ENCODE measurements at places on chromosomes 12 and 14.

DNA sequence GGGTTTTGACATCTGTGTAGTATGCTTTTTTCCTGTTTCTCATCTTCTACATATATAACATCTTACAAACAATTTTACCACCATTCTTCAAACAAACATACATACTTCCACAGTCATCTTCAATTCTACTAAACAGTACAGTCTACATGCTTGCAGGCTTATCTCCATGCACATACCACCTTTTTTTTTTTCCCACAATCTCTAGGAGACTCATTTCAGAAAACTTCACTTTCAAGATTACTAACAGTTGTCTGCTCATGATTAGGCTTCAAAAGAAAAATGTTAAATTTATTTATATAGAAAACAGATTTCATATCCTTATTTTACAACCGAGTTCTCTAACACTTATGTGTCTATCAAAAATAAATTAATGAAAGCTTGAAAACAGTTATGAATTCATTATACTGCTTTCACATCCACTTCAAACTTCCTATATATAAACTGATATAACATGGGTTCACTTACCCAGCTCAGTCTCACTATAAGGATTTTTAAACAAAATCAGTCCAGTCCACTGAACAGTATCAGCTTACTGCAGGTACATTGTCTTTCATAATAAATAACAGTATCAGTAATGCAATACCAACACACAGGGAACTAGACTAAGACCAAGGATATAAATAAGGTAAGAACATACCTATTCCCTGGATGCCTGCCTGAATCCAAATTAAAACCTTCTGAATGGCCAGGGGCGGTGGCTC is 42.5 kb downstream of the LRP6 start:
- DNase-seq, result no peak

- no peak for DNase-seq
Observed at GRCh38 chr14:24798911-24799462, 165.0 kb upstream of the GZMB start.

DNA sequence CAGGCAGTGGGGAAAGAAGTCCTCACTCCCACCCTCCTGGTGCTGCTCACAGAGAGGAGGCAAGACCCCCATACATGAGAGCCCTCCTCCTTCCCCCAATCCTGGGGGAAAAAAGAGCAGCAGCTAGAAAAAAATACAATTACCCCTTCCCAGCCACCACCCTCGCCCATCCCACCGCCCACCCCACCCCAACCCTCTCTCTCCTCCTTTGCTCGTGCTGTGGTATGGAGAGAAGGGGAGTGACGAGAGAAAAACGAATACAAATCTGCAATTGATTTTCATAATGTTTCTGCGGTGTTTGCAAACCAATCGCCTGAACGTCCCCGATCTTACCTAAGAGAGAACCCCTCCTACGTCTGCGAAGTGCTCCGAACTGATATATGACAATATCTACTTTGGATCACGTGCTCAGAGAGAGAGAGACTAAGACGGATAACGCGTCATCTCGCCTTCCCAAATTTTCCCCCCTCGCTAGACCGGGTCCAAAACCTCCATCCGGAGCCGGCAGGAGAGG is at the start of gene HOXC11:
Gene HOXC11, plus strand, starts transcription at position 405 of the 514 bp plus-strand sequence. CDS start 116 bp downstream, outside the sequence.
- DNase-seq, result no peak

DNA sequence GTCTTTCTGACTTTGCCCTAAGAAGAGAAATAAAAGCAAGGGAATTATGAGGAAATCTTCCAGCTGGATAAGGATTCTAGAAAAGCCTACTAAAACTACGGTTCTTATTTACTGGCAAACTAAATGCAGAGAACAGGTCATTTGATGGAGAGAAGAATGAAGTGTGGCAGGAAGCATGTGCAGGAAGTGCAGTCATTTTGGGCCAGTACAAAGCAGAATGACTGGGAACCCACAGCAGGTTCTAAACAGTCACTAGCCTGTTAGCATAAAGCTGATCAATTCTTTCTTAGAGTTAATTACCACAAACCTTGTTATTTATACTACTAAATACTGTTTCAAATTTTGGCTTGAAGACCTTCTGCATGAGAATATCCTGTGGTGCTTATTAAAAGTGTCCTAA is 36.7 kb downstream of the CFAP54 start:
- DNase-seq, result no peak

- no peak for DNase-seq
Observed at GRCh38 chr12:126545411-126545810, 1480.2 kb downstream of the AACS start.

- DNase-seq, result no peak
Observed at GRCh38 chr12:112347581-112347982, 34.6 kb downstream of the HECTD4 start.

- no peak for DNase-seq
Observed at GRCh38 chr14:34931206-34931605, 51.6 kb upstream of the SRP54 start.

GRCh38 chr12:112862636-112863290 is 44.0 kb upstream of the OAS1 start:
- no peak for DNase-seq

DNA sequence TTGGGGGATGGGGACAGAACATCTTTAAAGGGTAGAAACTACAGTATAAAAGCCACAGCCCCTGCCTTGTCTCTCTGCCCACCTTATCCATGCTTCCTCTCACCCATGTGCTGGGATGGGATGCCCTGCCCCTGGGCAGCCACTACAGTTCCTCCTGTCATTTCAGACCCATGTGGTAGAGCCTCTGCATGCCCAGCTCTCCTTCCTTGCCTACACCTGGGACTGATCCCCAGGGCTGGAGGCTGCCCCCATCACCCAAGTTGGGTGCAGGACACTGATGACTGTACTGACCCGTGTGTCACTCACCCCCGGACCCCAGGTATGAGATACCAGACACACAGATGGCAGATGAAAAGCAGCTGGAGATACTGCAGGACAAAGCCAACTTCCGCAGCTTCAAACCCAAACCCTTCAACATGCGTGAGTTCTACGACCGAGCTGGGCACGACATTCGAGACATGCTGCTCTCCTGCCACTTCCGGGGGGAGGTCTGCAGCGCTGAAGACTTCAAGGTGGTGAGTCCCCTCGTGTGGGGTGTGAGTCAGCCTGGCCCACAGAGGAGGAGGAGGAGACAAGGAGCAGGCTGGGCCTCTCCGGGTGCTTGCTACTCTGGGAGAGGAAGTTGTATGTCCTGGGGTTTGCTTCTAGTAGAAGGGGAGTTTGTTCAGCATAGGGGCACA is 2.2 kb downstream of the ASIC1 start:
- DNase-seq, result peak; percentile 75

GRCh38 chr12:89951050-89951693 is 242.5 kb upstream of the ATP2B1 start:
- no peak for DNase-seq

- DNase-seq, result no peak
Observed at GRCh38 chr14:36767603-36768281, 106.1 kb downstream of the PAX9 start.

DNA sequence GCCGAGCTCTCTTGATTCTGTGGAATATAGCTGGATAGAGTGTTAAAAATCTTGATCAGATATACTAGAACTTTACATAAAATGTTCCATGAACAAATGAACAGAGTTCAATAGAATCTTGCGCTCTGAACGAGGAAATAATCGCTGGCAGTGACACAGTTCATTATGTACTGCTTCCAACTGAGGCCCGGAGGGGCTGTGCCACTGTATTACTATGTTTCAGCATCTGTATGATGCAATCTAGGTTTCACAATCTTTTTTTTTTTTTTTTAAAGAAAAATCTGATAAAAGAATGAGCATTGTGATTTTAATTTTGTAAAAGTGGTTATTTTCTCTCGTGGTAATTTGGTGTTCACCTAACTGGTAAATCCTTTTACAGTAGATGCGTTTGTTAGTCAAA is 77.2 kb downstream of the FERMT2 start:
- DNase-seq, result no peak

GRCh38 chr12:49696723-49697122 is 10.5 kb downstream of the FMNL3 start:
- DNase-seq, result no peak

DNA sequence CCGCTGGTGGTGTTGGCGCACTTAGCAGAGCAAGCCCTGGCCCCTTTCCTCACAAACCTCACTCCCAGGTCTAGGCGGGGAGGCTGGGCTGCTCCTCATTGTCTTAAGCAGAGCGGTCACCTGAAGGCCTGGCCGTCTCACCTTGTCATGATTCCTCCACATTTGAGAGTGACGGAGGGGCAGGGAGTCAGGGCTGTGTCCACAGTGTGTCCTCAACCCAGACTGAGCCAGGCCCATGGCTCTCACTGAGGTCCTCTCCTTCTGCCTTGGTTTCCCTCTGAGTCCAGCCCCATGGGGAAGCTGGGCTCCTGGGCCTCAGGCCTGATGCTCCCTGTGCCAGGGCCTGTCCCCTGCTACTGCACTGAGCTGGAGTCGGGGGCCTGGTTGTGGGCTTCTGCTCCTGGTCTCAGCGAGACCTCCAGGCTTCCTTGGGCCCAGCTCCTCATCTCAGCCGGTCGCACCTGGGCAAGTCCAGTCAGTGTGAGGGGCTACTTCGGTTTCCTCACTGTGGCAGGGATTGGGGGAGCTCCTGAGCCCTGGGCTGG is 44.9 kb downstream of the KRT80 start:
- DNase-seq, result no peak

- no peak for DNase-seq
Observed at GRCh38 chr12:69243099-69244084, 4.0 kb downstream of the CPSF6 start.

DNA sequence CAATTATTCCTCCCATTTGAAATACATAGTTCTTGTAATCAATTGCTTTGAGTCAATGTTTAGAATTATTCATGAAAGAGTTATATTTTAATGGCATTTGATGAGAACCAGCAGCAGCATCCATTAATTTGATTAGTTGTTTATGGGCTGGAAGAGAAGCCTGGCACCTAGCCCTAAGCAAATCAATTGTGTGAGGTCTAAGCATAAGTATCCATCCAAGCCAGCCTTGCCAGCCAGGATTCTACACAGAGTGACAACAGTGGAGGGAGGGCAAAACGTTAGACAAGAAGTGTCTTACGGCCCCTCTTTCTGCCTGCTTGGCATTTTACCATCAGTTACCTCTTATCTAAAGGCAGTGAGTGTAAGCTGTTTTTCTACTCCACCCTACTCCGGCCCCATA is 478.5 kb downstream of the NELL2 start:
- DNase-seq, result no peak

- no peak for DNase-seq
Observed at GRCh38 chr12:97995559-97995958, 519.8 kb upstream of the TMPO start.

- peak; percentile 82 for DNase-seq
Observed at GRCh38 chr12:6266971-6267721, 43.3 kb upstream of the PLEKHG6 start.

DNA sequence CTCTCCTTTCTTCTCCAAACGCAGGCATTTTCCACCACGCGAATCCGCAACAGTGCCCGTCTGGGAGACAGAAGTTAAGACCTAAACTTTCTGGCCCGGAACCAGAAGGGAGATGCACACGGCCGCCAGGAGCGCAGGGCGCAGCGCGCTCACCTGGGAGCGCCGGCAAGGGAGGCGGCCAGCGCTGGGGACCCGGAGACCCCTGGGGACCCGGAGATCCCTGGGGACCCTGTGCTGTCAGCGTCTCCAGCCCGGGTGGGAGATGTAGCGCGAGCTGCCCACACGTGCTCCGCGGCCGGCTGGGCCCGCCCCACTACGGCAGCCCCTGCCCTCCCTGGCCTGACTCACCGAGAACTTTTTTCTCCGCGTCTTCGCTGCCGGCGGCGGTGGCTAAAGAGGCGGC is 620 bp downstream of the YBX3 start:
- DNase-seq, result peak; percentile 76

GRCh38 chr14:104297721-104298401 is 159.5 kb downstream of the KIF26A start:
- no peak for DNase-seq

GRCh38 chr12:30757316-30757715 is 2.6 kb upstream of the CAPRIN2 start:
- DNase-seq, result no peak

DNA sequence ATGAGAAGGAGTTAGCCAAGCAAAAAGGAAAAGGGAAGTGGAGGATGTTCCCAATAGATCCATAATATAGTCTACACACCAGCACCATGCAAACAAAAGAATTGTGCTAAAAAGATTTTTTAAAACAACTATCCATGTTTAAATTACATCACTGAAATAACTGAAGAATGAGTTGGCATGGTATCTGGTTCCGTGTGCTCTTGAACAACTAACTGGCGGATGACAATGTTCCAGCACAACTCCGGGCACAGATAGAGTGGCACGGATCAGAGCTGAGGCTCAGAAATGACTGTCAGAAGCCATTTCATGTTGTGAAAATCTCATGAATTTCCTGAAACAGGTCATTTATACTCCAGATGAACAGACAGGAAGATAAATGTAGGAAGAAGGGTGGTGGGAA is 153.1 kb downstream of the HMGA2 start:
- no peak for DNase-seq

GRCh38 chr14:33118668-33119067 is 180.0 kb downstream of the NPAS3 start:
- no peak for DNase-seq

DNA sequence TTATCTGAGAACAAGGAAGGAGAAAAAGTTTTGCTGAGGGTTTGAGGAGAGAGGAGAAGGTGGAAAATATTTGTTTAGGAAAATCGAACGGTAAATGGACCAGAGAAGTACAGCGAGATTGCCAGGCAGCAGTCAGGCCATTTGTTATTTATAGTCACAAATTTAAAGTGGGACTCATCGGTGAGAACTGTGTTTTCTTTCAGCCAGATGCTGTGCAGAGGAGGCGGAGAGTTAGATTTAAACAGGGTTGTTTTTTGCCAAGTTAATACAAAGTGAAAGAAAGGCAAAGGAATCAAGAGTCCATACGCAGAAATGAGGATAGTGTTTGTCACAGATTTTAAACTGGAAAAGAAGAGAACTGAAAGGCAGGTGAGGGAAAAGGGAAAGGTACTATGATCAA is 200.6 kb upstream of the CNOT2 start:
- DNase-seq, result no peak

DNA sequence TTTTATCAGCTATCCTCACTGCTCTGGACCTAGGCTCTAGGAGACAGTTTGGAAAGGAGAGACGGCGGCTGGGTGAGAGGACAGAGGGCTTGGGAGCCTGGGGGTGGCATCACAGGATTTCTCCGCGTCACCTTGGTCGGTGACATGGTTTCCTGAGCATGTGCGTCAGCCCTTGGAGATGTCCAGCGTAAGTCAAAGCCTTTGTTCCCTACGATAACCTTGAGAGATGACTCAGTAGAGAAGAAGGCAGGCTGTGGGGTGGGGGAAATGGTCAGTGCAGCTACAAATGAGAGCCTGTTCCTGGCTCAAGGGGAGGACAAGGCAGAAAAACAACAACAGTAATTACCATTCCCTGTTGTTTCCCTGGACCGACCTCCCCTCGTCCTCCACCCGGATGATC is 90.2 kb upstream of the TBX3 start:
- no peak for DNase-seq

GRCh38 chr14:60346706-60347105 is 97.7 kb downstream of the PPM1A start:
- DNase-seq, result no peak

- DNase-seq, result peak; percentile 10
Observed at GRCh38 chr14:105852378-105853088, 326.1 kb downstream of the TMEM121 start.

Measured in activated T-cell treated with anti-CD3 and anti-CD28 coated beads, Interleukin-2, amount 50 U/mL, for 48 hours (primary cell).